Substantia nigra (tissue), 51 donors: ENCODE measurements at places on chromosomes 12 and 14.

- DNase-seq, result no peak
Measured at GRCh38 chr14:22434901-22435550, 154.0 kb downstream of the DAD1 start.

- DNase-seq, result no peak
Measured at GRCh38 chr12:61798778-61799177, 461.4 kb upstream of the USP15 start.

DNA sequence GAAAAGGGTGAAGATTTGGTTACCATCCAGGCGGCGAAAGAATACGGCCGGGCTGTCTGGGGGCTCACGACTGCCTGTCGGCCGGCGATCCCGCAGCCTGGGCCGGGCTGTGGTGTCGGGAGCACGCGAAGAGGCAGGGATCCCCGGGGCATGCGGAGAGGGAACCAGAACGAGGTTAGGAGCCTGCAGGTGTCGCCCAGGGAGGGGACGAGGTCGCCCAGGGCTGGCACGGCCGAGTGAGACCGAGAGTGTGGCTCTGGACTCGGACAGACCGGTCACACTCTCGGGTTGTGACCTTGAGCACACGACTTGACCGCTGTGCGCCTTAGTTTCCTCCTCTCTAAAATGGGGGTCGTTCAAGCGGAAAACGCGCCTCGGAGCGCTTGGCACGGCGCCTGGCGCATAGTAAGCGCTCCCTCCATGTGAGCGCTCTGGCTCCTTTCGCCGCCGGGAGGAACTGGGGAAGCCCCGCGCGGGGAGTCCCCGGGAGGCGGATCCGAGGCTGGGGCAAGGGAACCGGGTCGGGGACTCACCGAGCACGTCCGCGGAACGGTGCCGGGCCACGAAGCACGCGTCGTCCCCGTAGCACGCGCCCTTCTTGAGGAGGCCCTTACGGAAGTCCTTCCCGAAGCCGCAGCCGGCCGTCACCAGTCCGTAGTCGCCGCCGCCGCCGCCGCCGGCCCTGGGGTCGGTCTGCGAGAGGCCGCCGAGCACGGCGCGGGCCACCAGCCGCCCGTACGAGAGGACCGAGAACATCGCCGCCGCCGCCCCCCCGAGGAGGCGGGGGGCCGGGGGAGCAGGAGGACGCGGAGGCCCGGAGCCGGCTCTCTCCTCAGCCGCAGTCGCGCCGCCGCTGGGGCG, 612 bp downstream of the PPTC7 start:
- peak; percentile 68 for DNase-seq

- DNase-seq, result no peak
Measured at GRCh38 chr12:92505254-92506231, 197.2 kb upstream of the PLEKHG7 start.

GRCh38 chr12:23556661-23557060, 392.8 kb downstream of the SOX5 start:
- no peak for DNase-seq

DNA sequence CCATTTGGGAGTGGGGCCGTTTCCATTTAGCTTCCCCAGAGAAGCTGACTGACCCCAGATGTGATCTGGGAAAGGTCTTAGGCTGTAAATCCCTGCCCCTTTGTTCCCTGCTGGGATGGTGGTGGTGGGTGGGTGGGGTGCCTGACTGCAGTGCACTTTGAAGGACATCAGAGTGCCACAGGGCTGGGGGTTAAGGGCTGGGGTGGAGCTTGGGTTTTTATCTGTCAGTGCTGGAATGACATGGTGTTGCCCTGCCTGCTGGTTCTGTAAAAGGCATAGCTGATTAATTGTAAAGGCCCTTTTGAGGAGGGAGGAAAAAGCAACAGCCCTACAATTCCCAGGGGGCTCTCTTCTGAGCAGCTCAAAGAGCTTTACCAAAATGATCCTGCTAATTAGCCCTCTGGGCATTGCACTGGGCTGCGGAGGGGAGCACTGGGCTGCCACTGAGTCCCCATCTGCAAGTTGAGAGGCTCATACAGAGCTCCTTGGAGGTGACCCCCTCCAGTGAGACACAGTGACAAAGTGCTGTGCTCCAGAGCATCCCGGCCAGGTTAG, 21.1 kb downstream of the PLEKHG3 start:
- DNase-seq, result no peak

GRCh38 chr14:39492267-39492666, 60.0 kb upstream of the FBXO33 start:
- DNase-seq, result no peak

- no peak for DNase-seq
Measured at GRCh38 chr14:52059649-52060048, 9.2 kb downstream of the NID2 start.

DNA sequence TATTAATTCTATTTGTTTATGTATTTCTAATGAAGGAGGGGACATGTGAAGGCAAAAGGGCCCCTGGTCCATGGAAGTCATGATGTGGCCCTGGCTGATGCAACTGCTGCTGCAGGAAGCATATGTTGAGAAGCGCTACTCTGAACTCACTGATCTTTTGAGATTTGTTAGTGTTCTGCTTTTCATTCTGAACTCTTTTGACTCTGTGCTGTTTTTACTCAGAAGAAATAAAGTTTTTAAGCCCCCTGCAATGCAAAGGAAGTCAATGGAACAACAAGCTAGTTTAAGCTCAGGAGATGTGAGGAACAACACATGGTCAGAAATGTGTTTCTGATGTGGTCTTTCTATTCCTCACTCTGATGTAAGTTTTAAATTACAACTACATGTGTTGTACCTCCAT, 88.9 kb upstream of the BTG1 start:
- DNase-seq, result no peak

- no peak for DNase-seq
Measured at GRCh38 chr12:74897425-74898211, 312.0 kb downstream of the KCNC2 start.

DNA sequence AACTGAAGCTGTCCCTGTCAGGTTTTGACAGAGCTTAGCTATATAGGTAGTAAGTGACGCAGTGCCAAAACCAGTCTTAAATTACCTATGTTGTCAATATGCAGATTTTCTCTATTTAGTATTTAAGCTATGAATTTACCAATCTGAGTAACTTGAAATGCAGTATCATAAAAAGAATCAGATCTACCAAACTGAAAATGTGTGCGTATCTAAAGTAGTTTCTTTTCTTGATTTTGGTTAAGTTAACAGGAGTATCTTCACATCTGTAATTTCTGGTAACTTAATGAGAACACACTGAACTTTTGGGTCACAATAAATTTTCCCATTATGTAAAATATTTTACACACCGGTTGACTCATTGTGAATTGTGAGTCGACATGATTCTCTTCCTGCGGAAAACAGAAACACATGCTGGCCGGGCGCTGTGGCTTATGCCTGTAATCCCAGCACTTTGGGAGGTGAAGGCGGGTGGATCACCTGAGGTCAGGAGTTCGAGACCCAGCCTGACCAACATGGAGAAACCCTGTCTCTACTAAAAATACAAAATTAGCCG, 45.1 kb downstream of the TRAF3 start:
- DNase-seq, result no peak

- no peak for DNase-seq
Measured at GRCh38 chr14:71060825-71061455, 153.7 kb downstream of the PCNX1 start.

DNA sequence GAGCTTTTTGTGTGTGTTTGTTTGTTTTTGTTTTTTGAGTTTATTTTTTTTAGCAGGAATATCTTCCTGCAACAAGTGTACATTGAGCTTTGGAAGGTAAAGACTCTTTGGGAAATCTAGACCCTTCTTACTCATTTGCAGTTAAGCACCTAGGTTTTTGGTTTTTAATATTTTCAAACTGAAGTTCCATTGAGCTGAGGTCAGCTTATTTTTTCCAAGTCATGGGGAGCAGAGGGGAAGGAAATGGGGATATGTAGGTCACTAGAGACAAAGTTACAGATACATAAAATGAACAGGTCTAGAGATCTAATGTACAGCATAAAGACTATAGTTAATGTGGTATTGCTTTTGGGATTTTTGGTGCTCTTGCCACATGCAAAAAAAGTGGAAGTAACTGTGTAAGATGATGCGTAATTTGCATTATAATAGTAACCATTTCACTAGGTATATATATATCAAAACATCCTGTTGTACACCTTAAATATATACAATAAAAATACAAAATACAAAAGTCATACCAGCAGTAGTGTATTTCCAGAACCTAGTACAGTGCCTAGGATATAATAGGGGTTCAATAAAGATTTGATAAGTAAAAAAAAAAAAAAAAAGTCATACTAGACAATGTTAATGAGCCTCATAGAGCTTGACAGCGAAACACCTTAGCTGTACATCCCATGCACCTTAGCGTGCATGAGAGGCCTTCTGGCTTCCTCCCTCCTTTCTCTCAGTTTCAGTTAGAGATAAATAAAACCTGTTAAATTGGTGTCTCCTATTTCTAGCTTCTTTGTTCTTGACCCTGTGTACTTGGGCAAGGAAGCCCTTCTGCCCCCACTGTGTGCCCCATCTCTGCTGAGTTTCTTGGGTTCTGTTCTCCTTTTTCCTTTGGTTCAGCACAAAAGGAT, 22.7 kb downstream of the CGRRF1 start:
- no peak for DNase-seq

DNA sequence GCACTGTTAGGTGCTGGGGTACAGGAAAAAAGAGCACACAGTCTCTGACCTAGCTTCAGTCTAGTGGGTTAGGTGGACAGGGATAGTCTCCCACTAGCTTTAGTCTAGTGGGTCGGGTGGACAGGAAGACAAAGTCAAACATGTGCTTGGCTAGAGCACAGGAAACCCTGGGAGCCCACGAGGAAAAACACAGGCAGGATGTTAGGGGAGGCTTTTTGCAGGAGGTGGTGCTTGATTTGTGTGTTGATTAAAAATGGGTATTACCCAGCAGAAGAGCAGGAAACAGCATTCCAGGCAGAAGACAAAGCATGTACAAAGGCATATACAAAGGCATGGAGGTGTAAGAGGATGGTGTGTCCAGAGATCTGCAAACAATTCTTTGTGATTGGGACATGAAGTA, 23.3 kb downstream of the SLC38A2 start:
- no peak for DNase-seq

- DNase-seq, result no peak
Measured at GRCh38 chr14:99137913-99138571, 134.0 kb downstream of the BCL11B start.

DNA sequence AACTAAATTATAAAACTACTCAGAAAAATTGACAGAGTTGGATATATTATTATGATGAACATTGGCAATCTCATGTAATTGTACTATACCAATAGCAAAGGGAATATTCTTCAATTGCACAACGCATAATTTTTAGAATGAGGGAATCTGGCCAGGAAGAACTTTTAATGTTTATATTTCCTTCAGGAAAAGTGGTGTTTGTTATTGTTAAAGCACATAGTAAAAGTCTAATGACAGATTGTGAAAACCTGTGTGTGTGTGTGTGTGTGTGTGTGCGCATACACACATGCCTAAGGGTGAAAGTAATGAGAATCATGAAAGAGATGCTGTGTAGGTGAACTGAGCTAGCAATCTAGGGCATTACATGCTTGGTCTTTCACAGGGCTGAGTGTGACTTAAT, 877.7 kb downstream of the SLC6A15 start:
- DNase-seq, result no peak

- no peak for DNase-seq
Measured at GRCh38 chr12:132773077-132773955, 11.7 kb upstream of the ANKLE2 start.

GRCh38 chr14:76993752-76994151, 34.8 kb downstream of the IRF2BPL start:
- DNase-seq, result no peak

- no peak for DNase-seq
Measured at GRCh38 chr12:95104919-95105452, 31.6 kb upstream of the NR2C1 start.

DNA sequence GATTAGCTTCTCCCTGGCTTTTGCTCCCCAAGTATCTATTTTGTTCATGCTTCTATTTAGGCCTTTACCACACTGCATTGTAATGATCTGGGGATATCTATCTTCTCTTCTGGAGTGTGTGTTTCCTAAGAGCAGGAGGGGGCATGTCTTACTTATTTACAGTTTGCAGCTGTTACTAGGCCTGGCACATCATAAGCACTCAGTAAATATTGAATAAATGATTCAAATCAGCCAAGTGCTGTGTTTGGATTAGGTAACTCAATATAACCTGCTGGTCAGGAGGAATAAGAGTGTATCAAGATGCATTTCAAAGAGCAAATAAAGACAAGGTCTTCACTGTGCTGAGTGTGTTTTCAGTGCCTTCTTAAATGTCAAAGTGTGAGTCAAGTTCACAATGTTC, 186.1 kb downstream of the FOXG1 start:
- no peak for DNase-seq

DNA sequence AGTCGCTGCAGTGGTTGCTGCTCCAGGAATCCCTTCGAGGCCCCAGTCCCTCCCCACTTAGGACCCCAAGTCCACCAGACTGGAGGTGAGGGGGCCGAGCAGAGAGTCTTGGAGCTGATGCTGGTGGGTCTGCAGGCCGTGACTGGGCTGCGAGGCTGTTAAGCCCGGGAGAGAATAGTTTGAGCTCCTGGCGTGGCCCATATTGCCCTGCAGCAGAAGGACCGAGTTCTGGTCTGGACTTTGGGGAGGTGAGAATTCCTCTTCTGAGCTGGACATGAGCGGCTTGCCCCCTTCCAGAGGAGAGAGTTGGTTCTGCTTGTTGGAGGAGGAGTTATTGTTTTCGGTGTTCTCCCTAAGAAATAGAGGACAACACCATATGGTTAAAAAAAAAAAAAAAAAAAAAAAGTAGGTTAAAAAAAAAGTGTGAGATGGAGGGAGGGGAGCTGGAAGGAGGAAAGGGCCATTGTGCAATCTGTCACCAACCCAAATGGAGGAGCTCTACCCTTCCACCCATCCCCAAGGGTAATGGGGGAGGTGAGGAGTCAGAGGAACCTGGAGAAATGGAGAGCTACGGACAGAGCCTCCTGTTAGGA, 3.0 kb downstream of the SIX1 start:
- no peak for DNase-seq

DNA sequence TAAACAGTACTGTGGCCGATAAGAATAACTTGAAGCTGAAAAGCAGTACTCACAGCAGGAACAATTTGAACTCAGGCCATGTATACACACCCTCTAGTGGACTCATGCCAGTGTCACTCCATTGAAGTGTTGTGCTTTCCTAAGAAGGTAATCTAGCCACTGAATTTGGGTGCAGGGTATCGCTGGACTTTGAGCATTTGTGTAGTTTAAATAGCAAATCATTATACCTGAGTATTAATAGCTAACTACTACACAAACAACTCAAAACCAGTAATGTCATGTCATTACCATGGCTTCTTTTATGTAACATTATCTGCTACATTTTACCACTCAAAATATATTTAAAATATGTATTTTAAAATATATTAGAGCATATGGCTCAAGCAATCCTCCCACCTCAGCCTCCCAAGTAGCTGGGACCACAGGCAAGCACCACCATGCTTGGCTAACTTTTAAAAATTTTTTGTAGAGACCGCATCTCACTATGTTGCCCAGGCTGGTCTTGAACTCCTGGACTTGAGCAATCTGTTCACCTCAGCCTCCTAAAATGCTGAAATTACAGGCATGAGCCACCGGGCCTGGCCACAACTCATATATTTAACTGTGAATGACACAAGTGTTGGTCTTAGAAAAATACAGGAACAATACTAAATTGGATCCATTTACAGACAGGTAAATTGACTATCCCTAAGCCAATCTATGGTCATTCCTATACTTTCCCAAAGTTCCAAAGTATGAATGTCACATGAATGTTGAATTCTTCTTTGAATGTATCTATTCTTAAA, 25.6 kb upstream of the ARID4A start:
- no peak for DNase-seq

GRCh38 chr12:65922077-65922476, 97.8 kb downstream of the HMGA2 start:
- DNase-seq, result no peak
